ENCODE measurements at places on chromosomes 4 and X.

GRCh38 chrX:29841750-29842149 is 373.6 kb upstream of the MAGEB2 start:
- no peak for DNase-seq

DNA sequence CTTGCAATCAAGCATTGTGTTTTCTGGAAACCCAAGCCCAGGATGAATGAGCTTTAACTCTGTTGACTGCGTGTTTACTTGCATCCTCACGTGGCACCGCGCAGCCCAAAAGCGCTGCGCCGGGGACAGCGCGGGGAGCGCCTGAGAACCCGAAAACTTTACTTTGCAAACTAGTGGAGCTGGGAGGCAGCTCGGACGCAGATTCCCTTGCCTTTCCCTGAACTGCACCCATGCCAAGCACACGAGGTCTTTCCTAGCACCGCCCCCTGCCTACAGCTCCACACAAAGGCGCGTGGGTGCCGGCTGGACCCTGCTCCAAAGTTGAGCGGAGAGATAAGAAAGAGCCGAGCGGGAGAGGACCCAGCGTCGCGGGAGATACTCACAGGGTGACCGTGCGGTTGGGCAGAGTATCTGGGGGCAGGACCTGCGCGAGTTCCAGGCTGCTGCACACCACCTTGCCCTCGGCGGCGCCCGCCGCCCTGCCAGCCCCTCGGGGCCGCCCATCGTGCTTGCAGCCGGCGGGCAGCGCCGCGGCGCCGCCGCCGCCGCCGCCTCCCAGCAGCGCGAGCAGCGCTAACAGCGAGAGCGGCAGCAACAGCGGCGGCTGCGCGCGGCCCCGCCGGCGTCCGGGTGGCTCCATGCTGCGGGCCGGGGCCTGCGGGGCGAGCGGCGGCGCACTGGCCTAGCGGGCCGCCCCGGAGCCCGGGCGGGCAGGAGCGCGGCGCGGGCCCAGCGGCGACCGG is 550 bp downstream of the ADGRA3 start:
- no peak for DNase-seq

- DNase-seq = no peak
Observed at GRCh38 chr4:124945422-124945821, 232.9 kb upstream of the ANKRD50 start.

- no peak for DNase-seq
Observed at GRCh38 chrX:42992199-42992943, 214.4 kb upstream of the PPP1R2C start.

GRCh38 chr4:71110499-71110898 is 117.0 kb downstream of the DCK start:
- DNase-seq = no peak

DNA sequence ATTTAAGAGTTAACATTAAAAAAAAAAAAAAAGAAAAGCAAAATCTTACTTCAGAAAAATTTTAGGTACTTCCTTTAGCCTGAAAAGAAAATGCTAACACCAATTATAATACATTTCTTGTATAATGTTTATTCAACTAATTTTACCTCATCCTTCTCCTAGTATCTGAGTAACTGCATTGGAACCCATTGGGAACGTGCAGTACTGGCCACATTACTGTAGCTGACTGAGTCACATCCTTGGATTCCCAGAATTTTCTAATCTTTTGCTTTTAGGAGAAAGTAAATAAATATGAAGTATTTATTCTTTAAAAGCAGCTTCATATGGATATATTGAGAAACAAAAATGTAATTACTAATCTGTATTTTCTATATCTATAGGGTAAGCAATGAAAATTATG is 82.6 kb upstream of the SLITRK2 start:
- no peak for DNase-seq

GRCh38 chr4:139508581-139509237 is 47.3 kb downstream of the SETD7 start:
- DNase-seq = no peak

DNA sequence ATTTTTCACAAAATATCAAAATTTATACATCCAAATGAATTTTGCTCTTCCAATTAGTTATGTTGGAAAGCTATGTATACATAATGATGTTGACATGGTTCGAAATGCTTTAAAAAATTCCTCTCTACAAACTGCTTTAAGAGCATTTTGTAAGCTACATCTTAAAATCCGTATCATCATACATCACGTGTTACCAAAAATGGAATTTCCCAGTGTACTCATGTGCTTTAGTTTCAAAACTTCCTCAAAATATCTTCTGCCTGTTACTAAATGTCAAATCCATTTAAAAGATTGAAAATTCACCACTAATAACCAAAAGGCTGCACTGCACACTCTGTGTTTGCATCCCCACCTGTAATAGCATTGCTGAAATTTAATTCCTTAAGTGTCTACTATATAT is 87.9 kb downstream of the WDFY3 start:
- DNase-seq = no peak

DNA sequence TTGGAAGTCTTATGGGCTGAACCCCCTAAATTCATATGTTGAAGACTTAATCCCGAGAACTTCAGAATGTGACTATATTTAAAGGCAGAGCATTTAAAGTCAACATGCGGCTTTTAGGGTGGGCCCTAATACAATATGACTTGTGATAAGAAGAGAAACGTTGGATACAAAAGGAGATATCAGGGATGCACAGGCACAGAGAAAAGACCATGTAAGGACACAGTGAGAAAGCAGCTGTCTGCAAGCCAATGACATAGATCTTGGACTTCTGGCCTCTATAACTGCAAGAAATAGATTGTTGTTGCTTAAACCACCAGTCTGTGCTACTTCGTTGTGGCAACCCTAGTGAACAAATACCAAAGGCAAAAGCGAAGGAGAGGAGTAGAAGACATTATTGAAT is 42.2 kb downstream of the GABRG1 start:
- no peak for DNase-seq

DNA sequence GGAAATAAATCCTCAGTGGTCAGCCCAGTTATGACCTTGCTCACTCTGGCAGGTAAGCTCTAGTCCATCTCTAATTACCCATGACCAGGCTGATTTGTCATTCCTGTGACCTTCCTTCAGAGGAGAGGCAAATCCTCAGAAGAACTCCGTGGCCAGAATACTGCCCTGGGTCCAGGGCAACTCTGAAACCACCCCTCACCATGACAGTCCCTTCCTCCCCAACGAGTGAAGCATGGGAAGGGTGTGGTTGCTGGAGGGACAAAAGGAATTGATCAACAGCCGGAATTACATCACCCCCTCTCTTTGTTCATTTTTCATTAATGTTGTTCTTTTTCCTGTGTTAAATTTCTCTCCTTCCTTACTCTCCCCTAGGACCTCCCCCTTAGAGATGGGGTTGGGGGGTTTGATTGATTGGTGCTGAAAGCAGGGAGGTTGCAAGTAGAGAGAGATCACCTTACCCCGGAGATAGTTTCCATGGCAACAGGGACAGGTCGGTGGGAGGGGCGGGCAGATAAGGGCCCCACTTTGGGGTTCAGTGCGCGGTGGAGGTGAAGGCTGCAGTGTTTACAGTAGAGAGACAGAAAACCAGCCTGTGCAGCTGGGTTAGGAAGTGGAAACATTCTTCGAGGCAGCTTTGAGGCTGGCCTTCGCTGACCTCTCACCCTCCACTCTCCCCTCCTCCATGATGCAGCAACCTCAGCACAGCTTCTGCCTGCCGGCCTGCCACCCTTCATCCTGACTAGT is 647.4 kb downstream of the BCOR start:
- DNase-seq = no peak

DNA sequence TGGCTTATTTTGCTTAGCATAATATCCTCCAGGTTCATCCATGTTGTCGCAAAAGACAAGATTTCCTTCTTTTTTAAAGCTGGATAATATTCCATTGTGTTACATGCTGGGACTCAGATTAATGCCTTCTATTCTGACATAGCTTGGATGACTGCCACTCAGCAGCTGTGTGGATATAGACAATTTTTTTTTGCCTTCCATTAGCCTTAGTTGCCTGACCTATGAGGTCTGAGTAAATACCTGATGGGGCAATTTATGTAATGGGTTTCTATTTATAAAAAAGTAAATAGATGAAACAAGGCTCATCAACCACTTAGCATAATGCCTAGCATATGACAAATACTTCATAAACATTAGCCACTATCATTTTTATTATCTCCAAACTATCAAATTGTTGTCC is 515.4 kb downstream of the ZNF674 start:
- DNase-seq = no peak

- no peak for DNase-seq
Observed at GRCh38 chrX:148682206-148682605, 181.8 kb downstream of the AFF2 start.

GRCh38 chr4:156329779-156330178 is 376.1 kb upstream of the CTSO start:
- DNase-seq = no peak

DNA sequence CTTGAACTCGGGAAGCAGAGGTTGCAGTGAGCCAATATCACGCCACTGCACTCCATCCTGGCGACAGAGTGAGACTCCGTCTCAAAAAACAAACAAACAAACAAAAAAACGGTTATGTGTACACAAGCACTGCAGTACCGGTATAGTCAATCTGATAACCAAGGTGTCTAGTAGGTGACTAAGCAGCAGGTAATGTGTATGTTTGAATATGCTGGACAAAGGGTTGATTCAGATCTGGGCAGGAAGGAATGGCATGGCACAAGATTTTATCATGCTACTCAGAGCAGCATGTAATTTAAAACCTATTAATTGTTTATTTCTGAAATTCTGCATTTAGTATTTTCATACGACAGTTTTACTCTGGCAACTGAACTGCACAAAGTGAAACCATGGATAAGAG is 41.7 kb downstream of the MAGEC1 start:
- DNase-seq = no peak

DNA sequence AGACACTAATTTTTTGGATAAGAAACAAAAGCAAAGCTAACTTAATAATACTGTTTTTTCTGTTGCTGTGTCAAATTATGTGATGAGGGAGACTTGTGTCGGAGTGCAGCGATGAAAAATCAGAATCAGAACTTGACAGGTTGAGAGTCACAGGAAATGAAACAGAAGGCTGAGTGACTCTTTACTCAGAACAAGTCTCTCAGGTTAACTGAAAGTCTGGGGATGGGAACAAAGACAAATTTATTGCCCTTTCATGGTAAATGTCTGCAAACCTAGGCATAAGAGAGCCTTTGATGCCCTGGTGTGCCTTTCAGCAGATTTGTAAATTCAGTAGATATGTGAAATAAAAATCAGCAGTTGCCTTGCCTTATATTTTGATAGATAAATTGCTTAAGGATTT is 96.0 kb downstream of the ADGRL3 start:
- no peak for DNase-seq

DNA sequence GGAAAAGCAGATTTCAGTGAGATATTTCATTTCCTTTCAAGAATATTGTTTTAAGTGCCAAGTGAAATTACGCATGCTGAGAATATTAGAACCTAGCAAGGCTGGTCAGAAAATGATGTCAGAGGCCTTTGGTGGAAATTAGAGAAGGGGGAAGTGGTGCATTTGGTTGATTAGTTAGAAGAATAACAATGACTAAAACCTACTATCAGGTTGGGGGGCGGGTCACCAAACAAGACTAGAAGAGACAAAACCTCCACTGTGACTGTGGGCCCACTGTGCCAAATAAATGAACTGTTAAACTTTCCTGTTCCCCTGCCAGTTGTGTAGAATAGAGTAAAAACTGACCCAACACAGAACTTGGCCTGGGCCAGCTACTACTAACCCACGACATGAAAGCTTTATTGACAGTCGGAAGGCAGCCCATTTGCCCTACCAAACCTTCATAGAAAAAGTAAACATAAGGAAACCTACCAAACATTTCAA is 2.9 kb downstream of the RAPGEF2 start:
- DNase-seq = no peak

DNA sequence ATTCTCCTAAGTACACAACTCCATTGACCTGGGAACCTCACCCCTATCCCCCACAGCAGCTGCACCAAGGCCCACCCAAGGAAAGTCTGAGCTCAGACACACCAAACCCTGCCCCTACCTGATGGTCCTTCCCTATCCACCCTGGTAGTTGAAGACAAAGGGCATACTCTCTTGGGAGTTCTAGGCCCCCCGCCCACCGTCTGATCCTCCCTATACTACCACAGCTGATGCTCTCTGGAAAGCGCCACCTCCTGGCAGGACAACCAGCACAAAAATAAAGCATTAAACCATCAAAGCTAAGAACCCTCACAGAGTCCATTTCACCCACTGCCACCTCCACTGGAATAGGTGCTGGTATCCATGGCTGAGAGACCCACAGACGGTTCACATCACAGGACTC is 83.6 kb downstream of the ANAPC10 start:
- no peak for DNase-seq

DNA sequence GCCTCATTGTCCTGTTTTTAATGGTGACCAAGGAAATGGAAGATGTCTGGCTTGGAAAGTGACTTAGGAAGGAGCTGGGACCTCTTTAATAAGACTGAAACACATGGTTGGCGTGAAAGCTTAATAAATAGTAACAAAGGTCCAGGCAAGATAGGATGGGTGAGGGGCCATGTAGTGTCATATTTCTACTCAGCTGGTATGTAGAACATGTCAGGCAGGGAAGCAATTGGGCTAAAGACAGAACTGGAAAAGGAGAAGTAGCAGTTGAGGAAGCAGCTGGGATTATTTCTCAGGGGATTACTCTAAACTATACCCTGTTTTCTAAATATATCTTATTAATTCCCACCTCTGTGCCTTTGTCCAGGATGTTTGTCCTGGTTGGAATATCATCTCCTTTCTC is 18.6 kb downstream of the ITGB1BP2 start:
- DNase-seq = no peak

DNA sequence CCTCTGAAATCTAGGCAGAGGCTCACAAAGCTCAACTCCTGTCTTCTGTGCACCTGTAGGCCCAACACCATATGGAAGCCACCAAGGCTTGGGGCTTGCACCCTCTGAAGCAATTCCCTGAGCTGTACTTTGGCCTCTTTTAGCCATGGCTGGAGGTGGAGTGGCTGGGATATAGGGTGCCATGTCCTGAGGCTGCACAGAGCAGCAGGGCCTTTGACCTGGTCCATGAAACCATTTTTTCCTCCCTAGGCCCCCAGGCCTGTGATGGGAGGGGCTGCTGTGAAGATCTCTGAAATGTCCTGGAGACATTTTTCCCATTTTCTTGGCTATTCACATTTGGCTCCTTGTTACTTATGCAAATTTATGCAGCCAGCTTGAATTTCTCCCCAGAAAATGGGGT is 20.9 kb upstream of the COL25A1 start:
- DNase-seq = no peak

GRCh38 chrX:21711129-21711847 is 46.6 kb downstream of the SMPX start:
- no peak for DNase-seq

DNA sequence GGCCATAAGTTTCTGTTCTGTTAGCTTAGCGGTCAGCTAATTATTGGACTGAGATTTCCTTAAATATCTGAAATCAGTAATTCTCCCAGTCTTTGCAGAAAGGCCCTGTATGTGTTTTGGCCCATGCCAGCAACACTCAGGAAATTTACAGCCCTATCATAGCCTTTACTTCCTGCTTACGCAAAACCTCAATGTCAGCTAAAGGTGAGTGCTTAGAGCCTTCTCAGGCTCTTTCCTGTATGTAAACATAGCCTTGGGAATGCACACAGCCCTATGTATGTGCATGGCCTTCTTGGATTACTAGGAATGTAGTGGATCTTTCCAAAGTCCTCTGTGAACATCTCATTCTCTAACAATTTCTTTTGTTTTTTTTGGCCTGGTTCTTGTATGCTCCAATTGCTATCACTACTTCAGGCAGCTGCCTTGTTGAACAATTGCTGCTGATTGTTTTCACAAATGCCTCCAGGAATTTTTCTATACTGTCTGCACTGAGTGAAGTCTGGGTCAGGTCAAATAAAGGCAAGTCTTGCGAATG is 200.0 kb downstream of the PPP1R2C start:
- no peak for DNase-seq

GRCh38 chr4:38383646-38384121 is 280.3 kb upstream of the KLF3 start:
- DNase-seq = no peak

GRCh38 chrX:123339221-123339905 is 155.3 kb downstream of the GRIA3 start:
- no peak for DNase-seq

Measured in effector CD4-positive, alpha-beta T cell (primary cell).